Stimulated activated CD4-positive, alpha-beta T cell treated with anti-CD3 and anti-CD28 coated beads, Interleukin-15, amount 100 ng/mL, for 1 hour (primary cell): ENCODE measurements at places on chromosomes 5 and 9.

GRCh38 chr5:150137997-150138396 is 17.6 kb downstream of the PDGFRB start:
- DNase-seq: no peak

DNA sequence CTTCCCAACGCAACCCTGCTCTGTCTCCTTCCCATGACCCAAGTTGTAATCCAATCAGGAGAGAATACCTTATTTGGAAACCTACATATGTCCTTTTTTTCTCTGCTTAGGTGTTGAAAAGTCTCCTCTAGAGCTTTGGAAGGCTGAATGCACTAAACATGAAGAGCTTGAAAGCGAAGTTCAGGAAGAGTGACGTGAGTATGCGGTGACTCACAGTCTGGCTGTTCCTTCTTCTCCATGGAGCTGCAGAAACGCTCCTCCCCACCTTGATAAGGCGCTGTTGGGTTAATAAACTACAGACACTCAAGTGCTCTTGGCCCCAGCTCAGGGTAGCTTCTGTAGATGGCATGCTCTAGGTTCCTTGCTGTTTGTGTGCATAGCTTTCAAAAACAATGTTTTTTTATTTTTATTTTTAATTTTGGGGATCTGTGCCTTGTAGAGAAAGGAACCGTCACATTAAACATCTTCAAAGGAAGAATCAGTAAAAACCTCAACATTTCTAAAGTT is 30.7 kb downstream of the RAI14 start:
- no peak for DNase-seq

GRCh38 chr5:10552183-10553143 is 11.4 kb upstream of the ANKRD33B start:
- DNase-seq: no peak

DNA sequence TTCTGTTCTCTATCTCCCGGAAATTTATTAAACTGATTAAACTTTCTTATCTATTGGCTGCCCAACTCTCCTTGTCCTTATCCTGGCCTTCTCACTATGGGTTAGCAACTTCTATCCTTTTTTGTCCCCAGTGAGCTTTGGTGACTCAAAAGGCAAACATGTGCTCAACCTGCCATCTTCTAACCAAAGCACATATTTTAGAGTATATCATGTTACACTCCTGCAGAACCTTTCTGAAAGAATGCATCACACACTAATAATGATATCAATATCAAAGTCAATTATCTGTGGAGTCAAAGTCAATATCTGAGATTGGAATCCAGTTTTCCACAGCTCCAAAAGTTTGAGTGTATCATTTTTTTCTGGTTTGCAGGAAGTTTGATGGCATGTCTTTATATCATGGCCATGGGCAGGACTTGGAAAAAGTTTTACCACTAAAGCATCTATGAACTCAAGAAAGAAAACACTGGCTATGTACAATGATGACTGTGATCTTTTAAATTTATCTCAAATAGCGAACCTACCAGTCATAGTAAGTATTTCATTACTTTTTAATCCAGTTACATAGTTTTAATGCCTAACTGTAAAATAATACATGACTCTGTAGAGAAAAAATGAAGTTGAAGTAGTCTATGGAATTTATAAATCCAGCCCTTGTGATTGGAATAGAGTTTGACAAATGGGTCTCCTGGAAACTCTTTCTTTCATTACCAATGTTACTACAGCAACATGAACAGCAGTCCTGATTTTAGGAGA is 166.8 kb downstream of the DROSHA start:
- no peak for DNase-seq

DNA sequence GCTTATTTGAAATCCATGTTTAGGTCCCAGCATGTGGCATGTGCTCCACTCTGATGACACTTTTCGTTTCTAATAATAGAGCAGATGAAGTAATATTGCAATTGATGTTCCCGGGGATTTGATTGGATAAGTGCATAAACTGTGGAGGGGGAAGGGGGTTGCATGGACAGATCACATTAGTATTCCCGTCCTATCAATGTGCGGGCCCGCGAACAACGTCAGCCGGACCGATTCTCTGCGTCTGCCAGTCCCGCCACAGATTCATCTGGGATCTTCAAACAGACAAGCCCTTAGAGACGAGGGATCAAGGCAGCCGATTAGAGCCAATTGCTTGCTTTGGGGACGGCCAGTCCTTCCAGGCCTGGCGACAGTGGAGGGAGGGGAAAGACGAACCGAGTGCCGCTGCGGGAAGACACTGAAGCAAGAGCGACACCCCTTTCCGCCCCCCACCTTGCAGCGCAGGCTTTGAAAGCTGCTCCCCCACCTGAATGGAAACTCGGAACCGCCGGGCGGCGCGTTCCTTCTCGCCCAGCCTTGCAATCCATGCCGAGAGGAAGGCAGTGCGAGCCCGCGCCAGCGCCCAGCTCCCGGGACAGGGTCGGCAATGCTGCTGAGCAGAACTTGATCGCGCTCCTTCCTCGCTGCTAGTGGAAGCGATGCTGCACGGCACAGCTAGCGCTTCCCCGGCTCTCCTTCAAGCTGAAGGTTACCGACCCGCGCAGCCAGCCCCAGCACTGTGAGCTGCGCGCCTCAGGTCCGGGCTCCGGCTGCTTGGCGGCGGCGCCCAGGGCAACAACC is at the start of gene RGS7BP:
Gene RGS7BP, plus strand, starts transcription at position 247 of the 798 bp plus-strand sequence. CDS start 610 bp downstream, outside the sequence.
- no peak for DNase-seq

DNA sequence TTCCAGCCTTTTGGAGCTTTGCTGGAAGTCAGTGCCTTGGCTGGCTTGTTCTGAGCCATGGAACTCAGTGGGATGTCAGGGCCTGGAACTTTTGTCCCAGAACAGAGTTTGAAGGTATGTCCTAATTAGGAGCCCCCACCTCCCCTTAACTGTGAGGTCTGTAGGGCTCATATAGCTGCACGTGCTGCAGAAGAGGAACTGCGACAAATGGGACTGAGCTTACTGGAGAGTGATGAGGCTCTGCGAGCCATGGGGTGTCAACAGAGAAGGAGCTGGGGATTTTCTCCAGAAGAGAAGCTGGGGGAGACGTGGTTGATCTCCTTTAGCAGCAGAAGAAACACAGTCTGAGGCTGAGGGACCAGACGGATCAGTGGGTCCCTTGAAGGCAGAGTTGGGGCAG is 10.9 kb downstream of the TMEM8B start:
- DNase-seq: no peak

- DNase-seq: no peak
These were observed 681 bp downstream of the F2R start for GRCh38 chr5:76716456-76717157.

GRCh38 chr5:112208699-112209615 is 210.1 kb downstream of the EPB41L4A start:
- no peak for DNase-seq

DNA sequence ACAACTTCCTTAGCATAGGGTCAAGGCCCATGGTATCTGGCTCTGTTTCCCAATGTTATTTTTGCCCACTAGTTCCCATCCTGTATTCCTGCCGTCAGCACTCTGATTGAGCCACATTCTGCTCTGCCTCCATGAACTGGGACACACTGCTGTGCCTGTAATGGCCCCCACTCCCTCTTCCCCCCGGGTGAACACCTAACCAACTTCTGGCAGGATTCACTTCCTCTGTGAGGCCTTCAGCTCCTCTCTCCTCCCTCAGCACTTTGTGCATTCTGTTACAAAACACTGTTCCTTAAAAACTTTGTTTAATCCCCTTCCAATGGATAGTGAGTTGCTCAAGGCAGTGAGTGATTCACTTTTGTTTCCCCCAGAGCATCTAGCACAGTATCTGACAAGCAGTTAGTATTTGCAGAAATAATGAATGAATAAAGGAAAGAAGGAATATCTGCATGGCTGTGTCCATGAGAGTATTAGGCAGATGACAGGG is 183.6 kb downstream of the EFNA5 start:
- DNase-seq: no peak

DNA sequence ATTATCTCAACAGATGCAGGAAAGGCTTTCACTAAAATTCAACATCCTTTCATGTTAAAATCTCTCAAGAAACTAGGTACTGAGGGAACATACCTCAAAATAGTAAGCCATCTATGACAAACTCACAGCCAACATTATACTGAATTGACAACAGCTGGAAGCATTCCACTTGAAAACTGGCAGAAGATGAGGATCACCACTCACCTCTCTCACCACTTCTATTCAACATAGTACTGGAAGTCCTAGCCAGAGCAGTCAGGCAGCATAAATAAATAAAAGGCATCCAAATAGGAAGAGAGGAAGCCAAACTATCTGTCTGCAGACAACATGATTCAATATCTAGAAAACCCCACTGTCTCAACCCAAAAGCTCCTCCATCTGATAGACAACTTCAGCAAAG is 203.6 kb upstream of the GRAMD2B start:
- DNase-seq: no peak

DNA sequence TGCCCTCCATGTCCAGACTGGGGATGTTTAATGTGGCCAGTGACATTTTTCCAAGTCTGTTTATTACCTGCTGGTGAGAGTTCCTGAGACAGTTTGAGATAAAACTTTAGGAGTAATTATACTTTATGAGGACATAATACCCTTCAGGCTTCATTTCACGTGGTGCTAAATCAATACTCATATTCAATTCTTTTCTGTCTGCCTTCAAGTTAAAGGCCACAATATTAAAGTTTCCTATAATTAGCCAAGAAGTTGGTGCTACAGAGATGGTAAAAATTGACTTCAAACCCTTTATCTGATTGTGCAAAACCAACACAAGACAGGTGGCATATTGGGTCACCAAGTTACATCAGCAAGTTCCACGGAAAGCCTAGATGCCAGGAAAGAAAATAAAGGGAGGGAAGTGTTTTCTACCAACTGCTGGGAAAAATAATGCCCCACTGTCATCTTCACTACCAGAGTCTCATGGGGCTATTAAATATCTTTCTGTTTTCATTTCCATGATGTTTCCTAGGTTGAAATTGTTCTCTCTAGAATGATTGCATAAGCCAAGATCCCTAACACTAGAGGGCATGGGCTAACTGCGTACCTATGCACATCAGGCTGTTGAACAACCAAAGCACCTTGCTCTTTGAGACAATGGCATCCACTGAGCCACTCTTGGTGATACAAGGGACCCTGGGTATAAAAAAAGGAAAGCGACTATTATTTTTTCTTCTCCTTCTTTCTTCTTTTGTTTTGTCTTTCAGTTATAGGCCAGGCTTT is 68.7 kb downstream of the INSYN2B start:
- no peak for DNase-seq

DNA sequence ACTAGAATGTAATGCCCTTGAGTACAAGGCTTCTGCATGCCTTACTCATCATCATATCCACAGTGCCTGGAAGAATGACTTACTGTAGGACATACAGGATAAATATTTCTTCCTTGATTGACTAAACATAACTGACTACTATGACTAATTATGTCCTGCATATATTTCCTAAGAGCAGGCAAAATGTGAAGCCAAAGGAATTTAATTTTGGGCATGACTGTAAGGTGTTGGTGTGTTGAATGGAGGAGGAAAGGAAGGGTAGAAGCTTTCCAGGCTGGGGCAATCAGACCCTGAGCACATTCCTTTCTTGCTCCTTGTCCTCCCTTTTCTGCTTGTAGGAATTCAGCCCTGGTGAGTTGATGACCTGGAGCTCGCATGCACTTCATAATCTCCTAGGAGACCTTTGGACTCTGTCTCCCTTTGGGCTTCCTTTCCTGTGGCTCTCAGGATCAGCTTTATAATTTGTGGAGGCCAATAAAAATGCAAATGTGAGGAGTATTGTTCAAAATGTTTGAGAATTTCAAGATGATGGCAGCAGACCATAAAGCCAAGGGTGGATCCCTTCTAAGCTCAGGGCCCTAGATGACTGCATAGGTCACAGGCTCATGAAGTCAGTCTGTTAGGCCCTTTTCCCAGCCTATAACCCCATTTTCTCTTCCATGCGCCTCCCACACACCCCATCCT is 174.0 kb downstream of the HMHB1 start:
- no peak for DNase-seq

GRCh38 chr9:114994768-114995167 is 64.4 kb upstream of the TNFSF8 start:
- no peak for DNase-seq

DNA sequence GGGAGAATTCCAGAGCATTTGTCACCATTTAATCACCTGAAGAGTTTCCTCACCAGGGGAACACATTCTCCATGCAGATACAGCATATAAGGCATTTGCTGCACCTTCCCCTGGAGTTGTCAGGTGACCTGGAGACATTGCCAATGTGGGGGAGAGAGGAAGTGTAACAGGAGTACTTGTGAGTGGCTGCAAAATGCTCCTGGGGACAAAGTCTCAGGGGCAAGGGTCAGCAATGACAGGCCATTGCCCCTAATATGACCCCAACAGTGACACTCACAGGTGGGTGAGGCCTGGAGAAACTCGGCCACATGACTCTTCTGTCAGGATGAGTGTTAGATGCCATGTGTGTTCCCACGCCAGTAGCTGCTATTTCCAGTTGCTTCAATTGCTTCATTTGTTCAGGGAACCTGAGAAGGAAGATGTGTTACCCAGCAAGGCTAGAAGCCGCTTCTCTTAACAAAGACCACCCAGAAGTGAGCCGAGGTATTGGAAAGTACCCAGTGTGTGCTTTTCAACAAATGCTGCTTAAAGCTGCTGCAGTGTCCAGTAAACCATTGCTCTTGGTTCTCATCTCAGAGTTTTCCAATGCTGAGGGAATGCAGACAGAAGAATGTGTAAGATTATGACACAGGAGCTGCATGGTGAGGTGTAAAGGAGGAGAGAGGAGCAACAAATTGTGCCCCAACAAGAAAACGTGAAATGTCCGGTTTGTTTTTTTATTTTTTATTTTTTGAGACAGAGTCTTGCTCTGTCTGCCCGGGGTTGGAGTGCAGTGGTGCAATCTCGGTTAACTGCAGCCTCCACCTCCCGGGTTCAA is 128.2 kb upstream of the SLC44A1 start:
- no peak for DNase-seq
